Large intestine (tissue), 12 donors: ENCODE measurements at places on chromosomes 11 and 22.

GRCh38 chr11:41497974-41498373 is 38.5 kb upstream of the LRRC4C start:
- no peak for DNase-seq

GRCh38 chr22:37462983-37463382 is 23.2 kb downstream of the MFNG start:
- no peak for DNase-seq

DNA sequence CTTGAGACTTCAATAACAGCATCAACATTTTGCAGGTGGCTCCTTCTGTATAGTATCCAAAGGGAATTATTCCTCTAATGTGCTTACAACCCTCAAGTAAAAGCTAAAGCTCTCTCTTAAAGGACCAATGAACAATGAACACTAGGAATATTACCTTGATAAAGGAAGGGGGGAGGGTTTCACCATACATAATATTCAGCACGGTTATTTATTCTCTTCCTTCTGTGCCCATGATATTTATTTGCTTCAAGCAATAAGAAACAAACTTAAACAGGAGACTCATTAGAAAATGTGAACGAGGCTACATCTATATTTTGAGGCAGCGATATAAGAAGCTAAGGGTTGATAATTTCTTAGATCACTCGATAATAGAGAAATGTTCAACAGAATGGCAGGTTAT is 21.2 kb downstream of the BLID start:
- DNase-seq = no peak

DNA sequence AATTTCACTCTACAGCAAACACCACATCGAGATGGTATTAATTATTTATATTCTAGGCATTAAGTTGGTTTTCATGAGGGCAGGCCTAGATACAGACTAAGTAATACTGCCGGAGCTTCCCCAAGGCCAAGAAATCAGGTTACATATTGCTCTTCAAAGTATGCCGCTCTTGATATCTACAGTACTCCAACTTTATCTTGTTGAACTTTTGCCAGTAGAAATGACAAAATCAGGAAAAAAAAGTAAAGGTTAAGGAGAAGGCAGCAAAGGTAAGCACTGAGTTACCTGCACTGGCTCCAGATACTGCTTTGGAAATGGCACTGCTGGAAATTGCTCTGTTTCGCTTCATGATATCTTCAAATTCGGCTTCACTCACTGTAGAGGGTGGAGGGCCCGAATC is 14.4 kb downstream of the CPSF7 start:
- DNase-seq = no peak

GRCh38 chr11:115256397-115257197 is 247.6 kb downstream of the CADM1 start:
- no peak for DNase-seq

DNA sequence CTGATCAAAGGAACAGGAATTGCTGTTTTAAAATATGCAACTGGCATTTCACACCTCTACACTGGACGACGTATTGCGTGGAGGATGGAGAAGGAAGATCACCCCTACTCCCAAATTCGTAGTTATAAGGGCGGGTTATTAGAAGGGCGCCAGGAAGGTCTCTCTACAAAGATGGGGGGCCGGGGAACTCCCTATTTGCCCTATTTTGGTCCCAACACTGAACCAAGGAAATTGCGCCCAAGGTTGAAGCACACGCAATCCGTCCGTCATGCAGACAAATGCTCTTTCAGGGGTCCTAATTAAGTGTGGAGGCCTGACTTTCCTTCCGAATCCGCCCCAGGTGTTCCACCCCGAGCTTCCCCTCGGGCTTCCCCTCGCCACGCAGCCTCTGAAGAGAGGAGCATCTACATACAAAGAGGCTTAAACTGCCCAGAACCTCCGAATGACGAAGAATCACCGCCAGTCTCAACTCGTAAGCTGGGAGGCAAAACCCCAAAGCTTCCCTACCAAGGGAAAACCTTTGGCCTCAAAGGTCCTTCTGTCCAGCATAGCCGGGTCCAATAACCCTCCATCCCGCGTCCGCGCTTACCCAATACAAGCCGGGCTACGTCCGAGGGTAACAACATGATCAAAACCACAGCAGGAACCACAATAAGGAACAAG is 396 bp downstream of the NPAT start:
- no peak for DNase-seq

DNA sequence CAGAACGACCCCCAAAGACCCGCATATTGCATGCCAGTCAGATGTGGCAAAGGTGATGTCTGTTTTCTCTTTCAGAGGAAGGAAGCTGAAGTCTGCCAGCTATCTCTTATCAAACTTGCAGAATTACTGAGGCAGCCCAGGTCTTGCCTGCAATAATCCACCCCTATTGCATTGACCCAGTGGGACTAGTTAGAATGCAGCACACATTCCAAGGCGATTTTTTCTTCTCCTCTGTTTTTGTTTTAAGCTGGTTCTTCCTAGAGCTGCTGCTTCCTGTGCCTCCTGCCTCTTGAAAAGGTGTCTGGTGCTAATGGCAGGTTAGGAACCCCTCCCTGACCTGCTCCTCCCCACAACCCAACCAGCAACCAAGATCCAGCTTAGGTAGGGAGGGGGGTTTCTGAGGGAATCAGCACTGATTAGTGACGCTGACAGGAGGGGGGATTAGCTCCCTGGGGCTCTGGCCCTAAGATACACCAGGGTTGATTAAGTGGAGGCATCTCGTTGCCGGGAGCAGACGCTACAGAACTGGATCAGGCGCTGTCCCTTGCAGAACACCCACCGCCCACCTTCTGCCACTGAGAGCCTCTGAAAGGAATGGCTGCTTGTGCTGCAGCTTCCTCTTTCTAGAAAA is 2.8 kb downstream of the NTM start:
- no peak for DNase-seq

- DNase-seq = peak; percentile 85
Observed at GRCh38 chr11:2526808-2527381, 82.1 kb downstream of the KCNQ1 start.

- no peak for DNase-seq
Observed at GRCh38 chr22:43446916-43447315, 35.1 kb downstream of the MPPED1 start.

GRCh38 chr11:12905435-12905834 is 103.7 kb upstream of the RASSF10 start:
- no peak for DNase-seq

DNA sequence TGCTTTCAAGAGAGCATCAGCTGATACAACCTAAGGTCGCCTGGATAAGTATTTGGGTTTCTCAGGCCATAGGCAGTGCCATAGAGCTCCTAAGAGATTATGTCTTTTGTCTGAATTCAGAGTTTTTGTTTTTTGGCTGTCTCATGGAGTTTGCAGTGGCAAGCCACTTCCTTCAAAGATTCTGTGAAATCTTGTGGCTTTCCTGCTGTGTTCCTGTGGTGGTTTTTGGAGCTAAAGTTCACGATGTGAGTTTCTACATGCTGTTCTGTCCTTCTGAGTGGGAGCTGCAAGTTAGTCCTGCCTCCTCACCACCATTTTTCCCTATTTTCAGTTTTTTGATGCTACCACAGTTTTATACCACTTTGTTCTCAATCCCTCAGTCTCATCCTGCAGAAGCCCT is 111.4 kb downstream of the COMMD9 start:
- DNase-seq = no peak

GRCh38 chr11:121299417-121299816 is 6.8 kb downstream of the SC5D start:
- DNase-seq = no peak
